Stimulated activated CD4-positive, alpha-beta T cell treated with anti-CD3 and anti-CD28 coated beads, TNF-alpha, amount 100 ng/mL, for 1 hour (primary cell): ENCODE measurements at places on chromosomes 3 and 15.

GRCh38 chr3:148309390-148310035 lies 388.2 kb upstream of the AGTR1 start:
- no peak for DNase-seq

DNA sequence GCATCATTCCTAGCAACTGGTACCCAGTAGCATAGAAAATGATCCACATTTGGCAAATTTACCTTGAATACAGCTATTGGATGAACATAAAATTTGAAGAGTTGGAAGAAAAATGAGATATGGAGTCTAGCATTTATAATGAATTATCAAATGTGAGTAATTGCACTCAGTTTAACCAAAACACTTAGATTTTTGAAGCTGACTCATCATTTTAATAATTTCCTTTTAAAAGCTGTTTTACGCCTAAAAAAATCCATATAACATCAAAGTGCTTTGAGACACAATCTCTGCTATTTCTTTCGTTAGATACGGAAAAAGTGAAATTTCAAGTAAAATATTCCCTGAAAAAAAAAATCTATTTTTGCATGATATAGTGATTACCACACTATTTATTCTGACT lies 767.4 kb downstream of the ROBO2 start:
- DNase-seq = no peak

DNA sequence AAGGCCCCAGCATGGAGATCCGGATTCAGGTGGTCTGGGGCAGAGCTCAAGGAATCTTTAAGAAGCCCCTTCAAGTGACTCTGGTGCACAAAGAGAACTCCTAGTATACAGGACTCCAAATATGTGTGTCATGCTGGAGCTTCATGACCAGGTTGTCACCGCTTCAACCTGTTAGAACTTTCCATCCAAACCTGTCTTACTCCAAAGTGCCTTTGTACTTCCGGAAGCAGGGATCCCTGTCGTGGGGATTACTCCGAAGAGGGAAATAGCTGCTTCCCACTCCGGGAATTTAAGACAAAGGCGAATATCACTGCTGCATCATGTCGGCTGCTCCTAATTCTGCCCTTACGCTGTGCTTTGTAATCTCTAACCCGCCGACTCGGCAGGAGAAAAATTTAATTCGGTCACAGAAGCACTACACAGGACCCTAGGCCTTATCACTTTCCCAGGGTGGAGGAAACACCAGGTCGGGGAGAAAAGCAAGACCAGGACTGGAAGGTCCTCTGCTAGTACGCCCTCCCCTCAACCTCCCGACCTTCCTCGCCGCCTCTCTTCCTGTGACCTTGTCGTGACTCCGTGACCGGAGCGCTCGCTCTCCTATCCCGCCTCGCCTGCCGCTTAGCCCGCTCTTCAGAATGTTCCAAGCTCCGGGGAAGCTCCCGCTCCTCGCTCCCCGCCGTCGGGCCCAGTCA lies 730 bp downstream of the HIGD1A start:
- DNase-seq = no peak

DNA sequence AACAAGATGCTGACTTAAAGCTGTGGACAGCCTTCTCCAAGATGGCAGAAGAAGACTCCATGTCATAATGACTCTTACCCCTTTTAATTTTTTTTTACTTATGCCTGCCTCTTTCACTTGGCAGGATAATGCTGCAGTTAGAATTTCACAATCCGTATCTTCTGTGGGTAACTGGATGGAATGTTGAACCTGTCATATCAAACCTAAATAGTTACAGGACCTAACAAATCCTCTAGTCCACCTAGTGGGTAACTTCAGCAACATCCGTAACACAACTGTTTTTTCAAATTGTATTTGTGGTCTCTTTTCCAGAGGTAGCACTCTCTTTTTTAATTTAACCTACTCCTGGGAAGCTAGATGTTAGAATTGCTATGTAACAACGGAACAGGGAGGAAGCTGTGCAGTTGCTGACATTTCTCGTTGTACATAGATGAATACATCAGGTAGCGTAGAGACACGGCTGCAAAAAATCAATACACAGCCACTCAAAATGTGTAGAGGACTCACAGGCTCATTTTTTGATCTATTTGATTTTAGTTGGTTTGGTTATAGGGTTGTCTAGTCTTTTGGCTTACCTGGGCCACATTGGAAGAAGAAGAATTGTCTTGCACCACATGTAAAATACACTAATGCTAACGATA lies 43.9 kb upstream of the TRPM1 start:
- no peak for DNase-seq

- DNase-seq = no peak
Measured at GRCh38 chr3:131038326-131038725, 11.6 kb downstream of the NEK11 start.

GRCh38 chr3:52202384-52203077 lies 4.6 kb downstream of the ALAS1 start:
- DNase-seq = no peak

- no peak for DNase-seq
Measured at GRCh38 chr15:52193321-52193720, 2.1 kb upstream of the GNB5 start.

DNA sequence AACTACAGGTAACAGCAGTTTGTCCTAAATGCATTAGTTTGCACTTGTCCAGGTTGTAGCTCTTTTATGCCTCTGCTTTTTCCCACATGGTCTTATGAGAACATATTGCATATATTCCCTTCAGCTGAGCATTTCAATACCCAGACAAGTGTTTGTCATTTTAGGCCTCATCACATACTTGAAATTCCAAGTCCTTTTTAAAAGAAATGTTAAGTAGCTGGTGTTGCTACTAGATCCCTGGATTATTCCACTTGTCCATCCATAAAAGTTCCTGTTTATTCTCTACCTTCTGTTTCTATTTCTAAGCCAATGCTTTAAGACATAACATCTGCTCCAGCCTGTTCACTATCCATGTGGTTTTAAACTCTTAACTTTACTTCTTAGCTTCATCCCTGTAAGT lies 128.4 kb downstream of the NECTIN3 start:
- no peak for DNase-seq
